ENCODE measurements at places on chromosomes 4 and X.
A peak's percentile ranks its signal among the peaks of the same experiment; 100 is the strongest.

DNA sequence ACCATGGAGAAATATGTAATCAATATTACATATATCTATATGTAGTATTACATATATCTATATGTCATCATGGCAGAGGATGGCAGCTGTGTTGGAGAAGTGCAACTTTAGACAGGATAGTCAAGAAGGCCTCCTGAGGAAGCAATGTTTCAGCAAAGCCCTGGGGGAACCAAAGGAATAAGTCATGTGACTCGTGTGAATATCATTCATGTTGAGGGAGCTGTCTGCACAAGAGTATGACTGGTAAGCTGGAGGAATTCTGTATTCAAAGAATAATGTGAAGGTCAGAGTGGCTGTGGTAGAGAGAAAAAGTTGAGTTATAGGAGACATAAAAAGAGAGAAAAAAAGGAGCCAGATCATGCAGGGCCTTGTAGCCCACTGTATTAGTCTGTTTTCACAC, 92.9 kb upstream of the EDNRA start:
- no peak for DNase-seq

DNA sequence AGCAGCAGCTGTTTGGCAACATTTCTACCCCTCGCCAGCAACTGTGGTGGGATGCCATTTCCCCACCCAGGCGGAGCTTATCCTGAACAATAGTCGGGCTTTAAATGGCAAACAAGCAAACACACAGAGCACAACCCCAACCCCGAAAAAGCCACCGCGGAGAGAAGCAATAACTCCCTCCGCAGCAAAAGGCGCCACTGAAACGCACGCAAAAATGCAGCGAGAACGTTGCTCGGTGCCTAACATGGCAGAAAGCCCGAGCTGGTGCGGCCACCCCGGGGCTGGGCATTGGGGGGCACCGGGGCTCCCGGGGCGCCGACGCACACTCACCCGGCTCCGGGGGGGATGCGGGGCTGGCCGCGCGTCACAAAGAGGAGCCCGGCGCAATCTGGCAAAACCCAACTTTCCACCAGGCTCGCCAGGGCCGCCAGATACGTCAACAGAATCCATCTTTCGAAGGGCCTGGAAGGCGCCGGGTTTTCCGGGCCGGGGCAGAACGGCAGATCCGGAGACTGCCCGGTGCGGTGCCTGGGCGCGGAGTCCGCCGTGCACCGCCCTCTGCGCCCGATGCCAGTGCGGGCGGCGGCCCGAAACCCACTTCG, 818 bp downstream of the RAI2 start:
- no peak for DNase-seq

GRCh38 chr4:109947457-109947856, 34.8 kb downstream of the EGF start:
- no peak for DNase-seq

- DNase-seq, result no peak
These were observed 103.6 kb upstream of the ADGRG2 start for GRCh38 chrX:19225909-19226308.

- DNase-seq, result no peak
These were observed 13.8 kb upstream of the FAT1 start for GRCh38 chr4:186737427-186737826.

DNA sequence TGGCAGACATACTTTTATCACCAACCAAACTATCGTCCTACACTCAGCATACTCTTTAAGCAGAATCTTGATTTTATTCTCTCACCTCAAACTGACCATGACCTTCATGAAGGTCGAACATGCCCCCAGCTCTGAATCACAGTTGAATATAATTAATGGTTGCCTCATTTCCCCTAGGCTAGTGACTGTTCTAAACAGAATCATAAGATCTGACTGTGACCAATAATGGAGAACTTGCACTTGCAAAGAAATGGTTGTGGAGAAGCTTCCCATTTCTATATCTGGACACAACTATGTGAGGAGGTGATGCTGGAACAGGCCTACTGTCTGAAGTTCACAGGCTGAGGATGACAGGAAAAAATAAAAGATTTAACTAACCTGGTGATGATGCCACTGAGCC, 85.1 kb downstream of the PDGFC start:
- no peak for DNase-seq

DNA sequence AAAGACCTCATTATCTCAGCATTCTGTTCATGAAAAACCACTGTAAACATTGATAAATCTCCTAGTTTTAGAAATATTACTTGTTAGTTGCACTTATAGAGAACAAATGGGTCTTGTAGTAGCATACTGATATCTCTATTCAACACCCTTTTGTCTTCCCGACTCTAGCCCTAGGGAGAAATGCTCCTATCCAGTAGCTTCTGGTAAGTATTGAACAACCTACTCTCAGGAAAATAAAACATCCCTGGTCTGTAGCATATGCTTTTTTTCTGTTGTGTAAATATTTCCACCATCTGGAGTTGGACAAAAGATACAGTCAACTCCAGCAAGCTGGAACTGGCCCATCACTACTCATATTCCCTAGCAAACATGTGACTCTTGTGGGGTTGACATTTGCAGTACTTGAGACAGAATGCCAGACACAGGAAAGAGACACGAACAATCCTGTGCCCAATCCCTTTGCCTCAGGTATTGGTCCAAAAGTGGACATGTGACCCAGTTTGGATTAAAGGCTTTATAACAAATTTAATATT, 188.2 kb downstream of the GC start:
- DNase-seq, result peak; percentile 80

DNA sequence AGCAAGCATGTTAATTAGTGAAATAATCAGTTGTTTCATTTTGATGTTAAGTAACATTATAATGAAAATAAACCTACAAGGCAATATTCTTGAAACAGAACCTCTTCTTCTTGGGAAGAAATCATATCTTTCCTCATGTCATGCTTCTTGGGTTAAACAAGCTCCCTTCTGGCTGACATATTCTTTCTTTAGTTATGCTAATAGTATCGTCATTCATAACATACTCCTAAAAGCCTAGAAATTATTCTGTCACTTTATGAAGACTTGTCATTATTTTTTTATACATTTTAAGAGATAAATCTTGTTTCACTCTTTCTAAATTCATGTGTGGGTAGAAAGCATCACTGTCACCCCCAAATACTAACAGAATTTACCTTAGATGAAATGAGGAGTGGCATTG, 1047.0 kb upstream of the GRID2 start:
- DNase-seq, result no peak

- no peak for DNase-seq
These were observed 92.2 kb upstream of the MAML3 start for GRCh38 chr4:140246216-140246615.

DNA sequence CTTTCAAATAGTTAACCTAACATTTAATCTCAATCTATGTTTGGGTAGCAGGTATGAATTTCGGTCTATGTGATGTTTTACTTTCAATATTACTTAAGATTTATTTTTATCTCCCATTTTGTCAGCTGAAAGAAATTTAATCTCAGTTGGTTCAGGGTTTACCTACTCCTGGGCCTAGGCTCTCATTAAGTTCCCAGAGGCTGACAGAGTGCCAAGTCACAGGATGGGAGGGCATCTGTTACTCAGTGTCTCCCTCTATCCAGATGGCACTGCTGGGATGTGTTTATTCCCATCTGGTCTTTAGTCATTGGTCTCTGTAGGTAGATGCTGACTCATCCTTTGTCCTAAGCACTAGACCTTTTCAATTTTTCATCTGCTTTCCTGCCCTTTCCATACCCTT, 129.4 kb upstream of the ARSJ start:
- DNase-seq, result no peak

- no peak for DNase-seq
These were observed 237.1 kb downstream of the ZNF674 start for GRCh38 chrX:46308110-46308509.

GRCh38 chr4:68129793-68130192, at the start of gene TMPRSS11F:
TMPRSS11F (minus strand) TSS chr4:68129869; CDS start chr4:68129820, 49 bp downstream.
- peak; percentile 60 for DNase-seq

DNA sequence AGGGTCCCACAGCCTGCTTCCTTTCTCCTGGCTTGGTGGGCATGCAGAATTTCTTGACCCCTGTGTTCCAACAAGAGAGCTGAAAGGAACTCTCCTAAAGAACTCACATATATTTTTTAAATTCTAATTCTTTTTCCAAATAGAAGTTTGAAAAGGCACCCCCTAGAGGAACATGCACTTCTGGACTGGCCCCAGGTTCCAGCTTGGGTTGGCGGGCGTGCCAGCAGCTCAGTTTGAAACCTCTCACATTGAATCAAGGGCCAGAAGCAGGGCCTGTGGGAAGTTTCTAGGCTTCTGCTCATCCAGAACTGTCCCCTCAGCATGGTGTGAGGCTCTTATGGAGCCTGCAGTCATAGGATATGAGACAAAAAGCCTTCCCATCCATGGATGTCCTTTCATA, 132.6 kb downstream of the ATG4A start:
- no peak for DNase-seq

GRCh38 chr4:61443813-61444510, 243.8 kb downstream of the ADGRL3 start:
- no peak for DNase-seq

- no peak for DNase-seq
These were observed 33.2 kb upstream of the SLC9A7 start for GRCh38 chrX:46791927-46792809.

DNA sequence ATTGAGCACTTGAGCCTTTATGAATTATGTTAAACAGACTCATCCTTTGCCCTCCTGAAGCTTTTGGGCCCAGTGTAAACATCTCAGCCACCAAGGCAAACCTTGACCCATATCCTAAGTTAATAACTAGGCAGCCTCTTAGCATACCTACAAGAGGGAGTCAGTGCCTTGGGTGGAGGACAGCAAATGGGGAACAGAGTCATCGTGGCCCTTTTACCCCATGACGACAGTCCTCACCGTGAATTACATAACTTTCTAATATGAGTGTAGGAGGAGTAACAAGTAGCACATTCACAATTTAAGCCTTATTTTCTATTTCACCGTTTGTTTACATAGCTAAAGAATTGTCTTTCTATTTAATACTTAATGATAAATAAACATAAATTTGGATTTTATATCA, 16.8 kb downstream of the CLDN22 start:
- no peak for DNase-seq

DNA sequence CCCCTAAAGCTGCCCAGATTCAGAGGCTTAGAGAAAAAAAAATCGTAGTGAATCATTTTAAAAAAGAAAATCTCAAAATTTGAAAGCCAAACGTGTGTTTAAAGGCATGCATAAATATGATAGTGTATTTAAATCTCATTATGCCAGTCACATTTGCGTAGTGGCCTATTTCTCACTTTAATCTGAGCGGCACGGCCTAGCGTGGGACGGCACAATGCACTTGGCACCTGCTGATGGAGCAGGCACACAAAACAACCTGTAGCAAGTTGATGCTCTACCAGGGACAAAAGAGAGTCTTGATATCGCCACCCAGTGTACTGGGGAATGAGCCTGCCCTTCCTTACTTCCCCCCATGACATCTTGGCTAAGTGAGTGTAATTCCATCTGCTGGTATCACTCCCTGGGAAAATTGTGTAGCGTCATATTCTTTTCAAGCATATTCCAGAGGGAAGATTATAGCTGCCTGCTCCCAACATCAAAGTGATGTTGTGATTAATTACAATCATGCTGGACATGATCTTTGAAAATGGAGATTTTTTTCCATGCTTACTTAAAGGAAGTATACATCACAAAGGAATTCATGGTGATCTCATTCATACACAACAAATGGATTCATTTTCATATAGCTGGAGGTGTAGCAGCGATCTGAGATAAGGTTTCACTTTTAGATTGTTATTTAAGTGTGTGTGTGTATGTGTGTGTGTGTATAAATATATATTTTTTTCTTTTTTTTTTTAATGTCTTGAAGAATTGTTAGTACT, 138.8 kb downstream of the DCTD start:
- DNase-seq, result no peak

GRCh38 chr4:1058198-1058996, 47.0 kb downstream of the FGFRL1 start:
- DNase-seq, result no peak

GRCh38 chrX:132488180-132488705, 595 bp downstream of the MBNL3 start:
- no peak for DNase-seq

GRCh38 chr4:41819621-41820020, 71.1 kb upstream of the PHOX2B start:
- DNase-seq, result no peak

DNA sequence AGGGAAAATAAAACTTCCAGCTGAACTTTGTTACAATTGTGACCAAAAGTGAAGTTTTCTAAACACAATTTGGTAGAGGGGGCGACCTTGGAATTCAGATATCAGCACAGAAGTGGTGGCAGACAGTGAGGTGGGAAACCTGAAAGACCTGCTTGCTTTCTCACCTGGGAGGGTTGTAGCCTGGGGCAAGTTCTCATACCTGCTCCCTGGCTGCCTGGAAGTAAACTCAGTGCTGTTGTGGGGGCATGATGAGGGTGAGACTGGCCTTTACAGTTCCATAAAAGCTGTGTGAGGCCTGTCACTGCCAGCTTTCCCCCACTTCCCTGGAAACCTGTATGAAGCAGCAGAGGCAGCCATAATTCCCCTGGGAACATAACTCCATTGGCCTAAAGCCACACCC, 1180.2 kb downstream of the FAM133A start:
- DNase-seq, result peak; percentile 2

DNA sequence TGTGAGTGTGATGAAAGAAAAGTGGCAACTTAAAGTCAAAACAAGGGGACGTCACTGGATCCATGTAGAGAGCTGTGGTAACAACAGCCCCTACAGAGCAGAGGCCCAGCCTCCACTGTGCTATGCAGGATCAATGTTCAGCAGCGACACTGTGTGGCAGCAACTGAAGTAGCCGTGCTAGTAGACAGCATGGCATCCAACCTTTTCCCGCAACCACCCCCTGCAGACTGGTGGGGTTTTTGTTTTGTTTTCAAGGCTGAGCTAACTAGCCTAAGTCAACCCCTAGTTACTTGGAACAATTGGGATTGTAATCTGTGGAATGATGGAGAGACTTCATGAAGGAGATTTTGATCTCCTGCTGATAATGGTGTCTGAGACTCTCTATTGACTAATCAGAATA, 44.4 kb upstream of the PPARGC1A start:
- DNase-seq, result no peak

GRCh38 chr4:11919316-11919715, 490.6 kb upstream of the HS3ST1 start:
- no peak for DNase-seq

- DNase-seq, result no peak
These were observed 16.8 kb upstream of the GPR82 start for GRCh38 chrX:41707218-41707617.

DNA sequence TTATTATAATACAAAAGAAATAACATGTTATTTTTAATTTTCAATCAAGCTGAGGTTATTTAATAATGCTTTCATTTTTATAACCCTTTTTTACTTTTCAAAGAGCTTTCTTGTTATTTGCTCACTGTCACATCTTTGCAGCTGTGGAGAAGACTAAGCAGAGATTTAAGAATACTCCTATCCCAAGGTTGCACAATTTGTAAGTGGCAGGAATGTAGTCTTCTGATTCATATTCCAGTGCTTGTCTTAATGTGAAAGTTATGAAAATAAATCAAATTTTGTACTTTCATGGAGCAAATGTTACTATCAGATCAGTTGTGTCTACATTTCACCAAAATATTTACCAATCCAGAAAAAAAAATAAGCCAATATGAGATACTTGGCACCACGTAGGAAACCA, 86.6 kb downstream of the DDIT4L start:
- DNase-seq, result no peak

All from NCI-H510A (cell line).